ENCODE measurements at places on chromosomes 1 and 21.

- no peak for DNase-seq
Measured at GRCh38 chr1:159291424-159291823, 10.7 kb upstream of the FCER1A start.

DNA sequence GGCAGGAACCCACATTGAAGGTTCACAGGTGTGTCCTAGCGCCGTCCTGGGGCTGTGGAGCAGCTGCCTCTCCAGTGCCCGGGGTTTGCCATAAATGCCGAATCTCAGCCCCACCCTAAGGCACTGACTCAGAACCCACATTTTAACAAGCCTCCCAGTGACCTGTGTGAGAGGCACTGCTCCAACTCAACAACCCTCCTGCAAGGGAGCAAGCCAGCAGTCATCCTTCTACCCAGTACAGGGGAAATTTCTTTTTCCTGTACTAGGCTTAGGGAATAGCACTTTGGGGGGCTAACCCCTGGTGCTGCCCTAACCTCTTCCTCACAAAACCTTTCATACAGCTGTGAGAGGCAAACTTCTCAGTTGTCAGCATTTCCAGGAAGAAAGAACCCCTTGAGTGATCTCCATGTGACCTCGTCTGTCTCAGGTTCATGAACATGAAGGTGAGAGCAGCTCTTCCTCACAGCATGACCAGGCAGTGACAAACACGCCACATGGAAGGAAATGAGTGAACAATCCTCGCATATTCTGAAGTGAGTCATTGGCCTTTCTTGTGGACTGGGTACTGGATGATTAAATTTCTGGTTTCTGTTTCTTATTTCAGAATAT lies 11.4 kb upstream of the BCAR3 start:
- DNase-seq, result no peak

DNA sequence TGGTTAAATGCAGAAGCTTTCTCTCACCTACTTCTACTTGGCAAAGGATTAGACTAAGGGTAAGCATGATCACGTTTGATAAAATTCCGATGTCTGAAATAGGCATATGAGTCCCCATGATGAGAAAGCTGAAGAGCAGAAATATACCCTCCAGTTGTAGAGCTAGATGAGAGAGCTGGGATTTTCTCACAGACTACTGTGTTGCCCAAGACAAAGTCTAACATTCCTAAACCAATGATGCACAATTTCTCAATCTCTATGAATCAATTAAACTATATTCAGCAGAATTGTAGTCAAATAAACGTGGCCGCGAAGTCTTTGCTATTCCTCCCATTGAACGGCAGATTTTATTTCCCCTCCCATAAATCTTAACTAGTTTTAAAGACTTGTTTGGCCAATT lies 699.2 kb downstream of the KCNT2 start:
- DNase-seq, result no peak

GRCh38 chr21:16514316-16514715 lies 784.5 kb downstream of the USP25 start:
- DNase-seq, result no peak

DNA sequence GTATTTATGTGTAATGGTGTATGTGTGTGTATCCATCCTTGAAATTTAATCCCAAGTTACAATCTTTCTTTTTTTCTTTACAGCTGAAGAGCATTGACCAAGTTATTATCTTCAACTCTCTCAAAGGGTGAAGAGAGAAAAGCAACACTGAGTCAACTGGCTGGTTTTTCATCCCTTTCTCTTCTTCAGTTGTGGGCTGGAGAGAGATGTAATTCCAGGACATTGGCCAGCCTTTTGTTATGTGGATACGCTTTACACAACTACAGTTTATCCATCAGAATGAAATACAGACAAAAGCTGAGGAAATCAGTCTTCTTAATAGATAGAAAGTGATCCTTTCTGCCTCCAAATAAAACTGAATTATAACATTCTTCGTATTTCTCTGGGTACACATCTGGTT lies 357.0 kb upstream of the NCAM2 start:
- DNase-seq, result no peak

DNA sequence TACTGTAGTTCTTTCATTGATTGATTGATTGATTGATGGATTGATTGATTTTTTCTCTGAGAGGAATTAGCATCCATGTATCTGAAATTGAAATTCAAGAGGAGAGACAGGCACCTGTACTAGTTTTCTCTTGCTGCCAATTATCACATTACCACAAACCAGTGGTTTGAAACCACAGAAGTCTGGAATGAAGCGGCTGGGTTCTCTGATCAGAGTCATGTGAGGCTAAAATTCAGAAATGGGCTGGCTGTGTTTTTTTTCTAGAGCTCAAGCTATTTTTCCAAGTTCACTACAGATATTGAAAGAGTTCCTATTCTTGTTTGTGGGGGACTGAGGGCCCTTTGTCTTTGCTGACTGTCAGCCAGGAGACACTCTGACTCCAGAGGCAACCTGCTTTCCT lies 10.0 kb downstream of the NBPF3 start:
- DNase-seq, result no peak

- no peak for DNase-seq
Measured at GRCh38 chr1:39576016-39576657, 453 bp downstream of the PABPC4 start.

GRCh38 chr21:16573578-16573977 lies 843.8 kb downstream of the USP25 start:
- DNase-seq, result no peak

DNA sequence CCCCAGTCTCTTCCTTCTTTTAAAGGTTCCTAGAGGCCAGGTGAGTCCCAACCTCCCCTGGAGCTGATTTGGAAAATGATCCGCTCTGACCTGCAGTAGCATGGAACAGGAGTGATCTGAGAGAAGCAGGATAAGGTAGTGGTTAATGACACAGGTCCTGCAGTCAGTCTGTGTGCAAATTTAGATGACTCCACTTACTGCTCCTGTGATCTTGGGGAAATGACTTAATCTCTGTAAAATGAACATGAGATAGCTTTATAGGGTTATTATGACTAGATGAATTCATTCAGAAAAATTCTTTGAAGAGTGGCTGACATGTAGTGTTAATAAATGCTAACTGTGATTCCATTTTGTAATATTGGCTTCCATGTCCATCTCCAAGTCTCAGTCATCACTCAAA lies 374.9 kb upstream of the CAMK1G start:
- no peak for DNase-seq

DNA sequence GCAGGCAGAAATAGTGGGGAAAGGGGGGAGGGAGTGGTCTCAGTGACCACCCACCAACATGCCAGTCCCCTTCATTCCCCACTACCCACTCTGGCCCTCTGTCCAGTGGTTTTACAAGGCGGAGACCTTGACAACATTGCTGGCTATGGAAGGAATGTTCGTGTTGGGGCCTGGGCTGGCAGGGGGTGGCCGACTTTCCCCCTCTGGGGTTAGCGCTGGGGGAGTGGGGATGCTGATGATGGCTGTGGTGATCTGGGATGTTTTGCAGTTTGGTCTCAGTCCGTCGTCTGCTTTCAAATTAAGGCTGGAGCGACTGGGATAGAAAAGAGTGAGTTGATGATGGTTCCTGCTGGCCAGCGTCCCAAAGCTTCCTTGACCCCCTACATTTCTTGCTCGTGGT lies 20.3 kb downstream of the DDX20 start:
- no peak for DNase-seq

- DNase-seq, result no peak
Measured at GRCh38 chr1:245604979-245605378, 450.2 kb downstream of the KIF26B start.

GRCh38 chr1:61013189-61013945 lies 69.0 kb upstream of the NFIA start:
- DNase-seq, result no peak

DNA sequence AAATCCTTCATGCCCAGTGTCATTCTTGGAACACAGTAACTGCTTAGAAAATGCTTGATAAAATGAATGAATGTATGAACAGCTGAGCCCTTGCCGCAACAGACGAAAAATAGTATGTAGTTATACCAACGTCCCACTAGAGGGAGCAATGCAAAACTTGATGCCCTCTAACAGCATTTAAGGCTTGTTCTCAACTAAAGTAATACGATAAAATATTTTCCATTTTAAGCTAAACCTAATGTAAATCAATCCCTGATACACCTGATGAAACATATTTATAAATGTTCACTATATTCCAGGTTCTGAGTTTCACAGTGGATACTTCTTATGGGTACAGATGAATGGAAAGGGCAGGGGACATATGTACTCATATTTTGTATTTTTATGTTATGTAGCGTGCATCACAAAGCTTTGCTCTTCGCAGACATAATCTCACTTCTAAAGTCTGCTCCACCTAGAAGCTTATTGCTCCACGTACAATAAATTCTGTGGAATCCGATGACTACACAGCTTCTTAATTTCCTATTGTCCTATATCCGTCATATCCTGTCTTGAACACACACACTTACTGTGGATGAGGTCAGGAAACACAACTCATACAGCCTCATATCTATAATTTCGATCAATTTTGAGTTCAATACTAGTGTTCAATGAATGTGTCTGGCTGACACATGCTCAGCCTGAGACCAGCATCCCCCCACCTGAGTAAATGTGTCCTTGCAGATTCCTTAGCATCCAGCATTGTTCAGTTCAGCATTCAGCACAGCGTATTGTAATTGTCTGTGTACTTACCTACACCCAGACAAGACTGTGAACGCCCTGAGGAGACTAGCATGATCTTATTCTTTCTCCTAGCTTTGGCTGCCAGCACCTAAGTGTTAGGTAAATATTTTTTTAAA lies 4.4 kb upstream of the UTP25 start:
- DNase-seq, result no peak

DNA sequence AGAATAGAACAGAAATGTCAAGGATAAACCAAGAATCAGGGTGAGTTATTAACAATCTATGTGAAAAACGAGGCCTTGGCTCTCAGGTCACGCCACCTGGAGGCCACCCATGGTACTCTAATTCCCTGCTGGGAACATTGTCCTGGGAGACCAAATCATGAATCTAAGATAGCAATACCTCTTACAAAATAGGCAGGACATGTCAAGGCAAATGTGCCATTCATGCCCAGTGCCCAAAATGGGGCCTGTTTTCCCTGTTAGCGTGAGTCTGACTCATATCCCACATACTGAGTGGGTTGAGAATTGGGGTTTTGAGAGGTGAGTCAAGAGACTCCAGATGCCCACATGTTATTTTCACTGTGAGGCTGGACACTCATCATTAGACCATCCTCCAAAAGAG lies 380.8 kb downstream of the HHIPL2 start:
- DNase-seq, result no peak

DNA sequence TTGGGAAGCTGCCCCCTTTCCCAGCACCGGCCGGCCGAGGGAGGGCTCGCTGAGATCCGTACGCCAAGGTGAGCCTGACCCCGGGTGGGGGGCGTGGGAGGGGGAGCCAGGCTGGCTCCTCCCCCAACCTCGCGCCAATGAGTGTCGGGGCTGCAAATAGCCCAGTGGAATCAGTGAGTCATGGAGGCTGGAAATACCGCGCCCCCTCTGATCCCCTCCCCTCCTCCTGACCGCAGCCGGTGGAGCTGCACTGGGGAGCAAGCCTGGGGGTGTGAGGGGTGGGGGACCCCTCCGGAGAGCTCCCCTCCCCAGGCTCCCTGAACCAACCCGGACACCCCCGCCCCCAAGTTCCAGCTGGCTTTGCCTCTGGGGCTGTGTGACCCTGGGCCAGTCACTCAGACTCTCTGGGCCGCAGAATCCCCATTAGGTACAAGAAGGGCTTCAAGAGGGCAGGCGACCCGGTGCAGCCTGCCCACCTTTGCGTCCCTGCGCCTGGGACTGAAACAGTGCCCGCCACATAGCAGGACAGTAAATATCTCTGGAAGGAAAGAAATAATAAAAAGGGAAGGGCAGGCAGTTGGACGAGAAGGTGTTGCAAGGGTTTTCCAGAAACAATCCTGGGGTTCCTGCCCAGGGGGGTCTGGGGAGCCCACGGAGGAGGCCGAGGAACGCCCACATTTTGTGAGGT lies 4.5 kb downstream of the HSPB7 start:
- peak; percentile 71 for DNase-seq

GRCh38 chr1:117782056-117782455 lies 147.4 kb downstream of the GDAP2 start:
- no peak for DNase-seq

GRCh38 chr1:170623171-170623570 lies 40.8 kb upstream of the PRRX1 start:
- DNase-seq, result no peak

- DNase-seq, result no peak
Measured at GRCh38 chr1:96308314-96308713, 413.3 kb upstream of the PTBP2 start.

DNA sequence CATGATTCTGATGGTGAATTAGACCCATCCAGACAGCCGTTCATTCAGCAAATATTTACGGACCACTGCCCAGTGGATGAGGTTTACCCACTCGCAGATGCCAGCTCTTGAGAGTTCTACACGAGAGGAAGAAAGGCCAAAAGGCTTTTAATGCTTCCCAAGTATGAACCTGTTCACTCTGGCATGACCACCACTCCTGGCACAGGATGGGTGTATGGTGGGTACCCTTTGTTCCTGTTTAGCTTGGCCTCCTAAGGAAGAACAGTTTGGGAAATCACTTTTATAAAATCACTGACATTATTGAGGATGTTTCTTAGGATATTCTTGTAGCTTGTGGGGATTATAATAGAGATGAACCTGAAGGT lies 67.2 kb downstream of the HMGB4 start:
- DNase-seq, result no peak

DNA sequence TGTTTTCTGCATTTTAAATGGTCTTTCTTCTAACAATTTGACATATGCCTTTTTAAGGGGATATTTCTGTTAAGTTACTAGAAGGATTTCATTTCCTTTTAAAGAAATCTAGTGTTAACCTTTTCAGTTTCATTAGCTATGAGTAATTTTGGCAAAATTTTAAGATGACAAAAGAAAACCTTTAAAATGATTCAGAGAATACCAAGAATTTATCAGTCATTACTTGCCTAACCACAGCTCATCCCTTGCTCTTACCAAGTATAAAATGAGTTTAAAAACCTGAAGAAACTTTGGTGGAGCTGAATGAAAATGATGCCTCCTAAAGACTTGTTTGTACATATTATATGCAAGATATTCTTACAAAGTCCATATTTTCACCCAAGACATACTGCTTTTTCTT lies 101.7 kb downstream of the NEK7 start:
- no peak for DNase-seq

DNA sequence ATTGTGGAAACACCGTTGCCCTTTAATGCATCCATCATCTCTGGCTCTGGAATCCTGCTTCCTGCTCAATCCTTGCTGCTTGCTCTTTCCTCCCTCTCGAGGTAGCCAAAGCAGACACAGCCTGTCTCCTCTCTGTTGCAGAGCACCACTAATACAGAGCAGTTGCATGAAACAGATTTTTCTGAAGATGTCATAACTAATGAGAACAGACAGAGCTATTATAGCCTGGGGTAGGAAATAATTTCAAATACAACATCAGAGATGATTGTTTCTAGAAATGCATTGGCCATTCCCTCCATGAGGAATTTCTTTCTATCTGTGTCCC lies 23.3 kb upstream of the ACBD6 start:
- no peak for DNase-seq

- DNase-seq, result no peak
Measured at GRCh38 chr1:1118876-1119220, 3.0 kb upstream of the C1orf159 start.

- DNase-seq, result no peak
Measured at GRCh38 chr1:36464605-36465393, 615 bp upstream of the MRPS15 start.
